ENCODE measurements at places on chromosomes 7 and 10. TPM values are rescaled to one million over a fixed set of nuclear protein-coding genes. Genes with fewer than 3 reads are reported as not detected.

Gene CYP26A1
- total RNA-seq: not detected

Gene CHCHD1
- total RNA-seq: 17.7 TPM

Gene NUTM2E
- not detected for total RNA-seq

Gene CCDC172
- total RNA-seq: not detected

Gene UPK3BL1
- total RNA-seq: 15.7 TPM

Gene LIPM
- total RNA-seq: not detected

Gene ANXA8L1
- total RNA-seq: not detected

Gene CYP17A1
- not detected for total RNA-seq

Gene MKI67
- 0.39 TPM for total RNA-seq

Gene EEF1AKMT2
- total RNA-seq: 13.5 TPM

Gene SP8
- not detected for total RNA-seq

Gene ACTL6B
- total RNA-seq: not detected

Gene RELN
- 1.8 TPM for total RNA-seq

Gene SPDYE2
- not detected for total RNA-seq

Gene FZD1
- total RNA-seq: 5.3 TPM

Gene FRAT1
- total RNA-seq: 8.2 TPM

Gene EPO
- not detected for total RNA-seq

Gene HMX2
- not detected for total RNA-seq

Gene NME8
- 0.45 TPM for total RNA-seq

Gene SPACDR
- total RNA-seq: 0.96 TPM

Gene AGMO
- total RNA-seq: 2.9 TPM

Gene PILRA
- 14.5 TPM for total RNA-seq

Gene ASL
- 24.3 TPM for total RNA-seq

Gene HABP2
- not detected for total RNA-seq

Gene IFIT1B
- total RNA-seq: not detected

Gene ASAH2
- total RNA-seq: 2.4 TPM

Gene HOXA9
- total RNA-seq: 10.4 TPM

Gene GIMAP1
- 4.4 TPM for total RNA-seq

Gene HOXA3
- 5.8 TPM for total RNA-seq

Gene RBM20
- total RNA-seq: 4.6 TPM

Gene FFAR4
- 2.3 TPM for total RNA-seq
